ENCODE measurements at places on chromosomes 3 and 15.

DNA sequence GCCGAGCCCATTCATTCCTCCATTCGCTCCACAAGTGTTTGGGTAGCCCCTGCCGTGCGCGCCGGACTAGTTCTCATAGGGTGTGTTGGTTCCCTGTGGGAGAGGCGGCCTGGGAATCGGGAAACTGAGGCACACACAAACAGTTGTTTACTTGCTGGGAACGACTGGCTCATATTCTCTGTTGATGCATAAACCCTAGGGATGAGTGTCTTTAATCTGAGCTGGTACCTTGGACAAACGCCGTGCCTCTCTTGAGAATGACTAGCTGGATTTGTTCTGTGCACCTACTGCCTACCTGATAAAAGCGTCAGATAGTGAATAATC lies 737 bp downstream of the DNAJA4 start:
- DNase-seq: no peak

DNA sequence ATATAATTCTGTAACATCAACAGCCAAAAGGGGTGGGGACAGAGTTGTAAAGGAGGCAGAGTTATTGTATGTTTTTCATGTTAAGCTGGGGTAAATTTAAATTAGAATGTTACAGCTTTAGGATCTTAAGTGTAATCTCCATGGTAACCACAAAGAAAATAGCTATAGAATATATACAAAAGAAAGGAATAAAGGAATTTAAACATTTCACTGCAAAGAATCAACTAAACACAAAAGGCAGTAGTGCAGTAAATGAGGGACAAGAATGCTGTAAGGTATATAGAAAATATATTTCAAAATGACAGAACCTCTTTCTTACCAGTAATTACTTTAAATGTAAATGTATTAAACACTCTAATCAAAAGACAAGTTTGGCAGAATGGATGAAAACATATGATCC lies 361.7 kb downstream of the SLC9A9 start:
- no peak for DNase-seq

GRCh38 chr3:167780214-167780883 lies 44.8 kb downstream of the SERPINI1 start:
- DNase-seq: no peak

DNA sequence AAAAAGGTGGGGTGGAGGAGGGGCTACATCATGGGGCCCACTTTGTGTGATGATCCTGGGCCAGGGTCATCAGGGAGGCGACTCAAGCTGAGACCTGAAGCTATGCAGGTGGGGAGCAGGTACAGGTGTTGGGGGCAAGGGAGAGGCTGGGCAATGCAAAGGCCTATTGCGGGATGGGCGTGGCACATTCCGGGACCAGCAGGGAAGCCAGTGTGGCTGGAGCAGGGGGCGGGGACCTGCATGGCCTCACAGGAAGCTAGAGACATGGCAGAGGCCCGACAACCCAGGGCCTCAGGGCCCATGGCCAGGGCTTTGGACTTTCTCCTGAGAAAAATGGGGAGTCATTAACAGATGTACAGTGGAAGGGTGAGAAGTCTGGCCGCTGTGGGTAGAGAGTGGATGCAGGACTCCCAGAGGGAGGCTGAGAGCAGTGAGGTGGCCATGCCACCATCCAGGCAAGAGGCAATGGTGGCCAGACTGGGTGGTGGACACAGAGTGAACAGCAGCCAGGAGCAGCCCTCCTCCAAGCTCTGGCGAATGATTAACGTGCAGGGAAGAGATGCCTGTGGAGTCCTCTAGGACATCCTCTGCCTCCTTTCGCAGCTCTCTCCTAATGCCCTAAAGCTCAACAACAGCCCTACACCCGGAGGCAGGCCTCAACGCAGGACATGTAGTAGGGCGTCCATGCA lies 122.6 kb upstream of the ATP2B2 start:
- no peak for DNase-seq

- no peak for DNase-seq
Measured at GRCh38 chr3:58116985-58117384, 93.8 kb downstream of the DNASE1L3 start.

- no peak for DNase-seq
Measured at GRCh38 chr15:94970802-94971201, 739.4 kb downstream of the MCTP2 start.

DNA sequence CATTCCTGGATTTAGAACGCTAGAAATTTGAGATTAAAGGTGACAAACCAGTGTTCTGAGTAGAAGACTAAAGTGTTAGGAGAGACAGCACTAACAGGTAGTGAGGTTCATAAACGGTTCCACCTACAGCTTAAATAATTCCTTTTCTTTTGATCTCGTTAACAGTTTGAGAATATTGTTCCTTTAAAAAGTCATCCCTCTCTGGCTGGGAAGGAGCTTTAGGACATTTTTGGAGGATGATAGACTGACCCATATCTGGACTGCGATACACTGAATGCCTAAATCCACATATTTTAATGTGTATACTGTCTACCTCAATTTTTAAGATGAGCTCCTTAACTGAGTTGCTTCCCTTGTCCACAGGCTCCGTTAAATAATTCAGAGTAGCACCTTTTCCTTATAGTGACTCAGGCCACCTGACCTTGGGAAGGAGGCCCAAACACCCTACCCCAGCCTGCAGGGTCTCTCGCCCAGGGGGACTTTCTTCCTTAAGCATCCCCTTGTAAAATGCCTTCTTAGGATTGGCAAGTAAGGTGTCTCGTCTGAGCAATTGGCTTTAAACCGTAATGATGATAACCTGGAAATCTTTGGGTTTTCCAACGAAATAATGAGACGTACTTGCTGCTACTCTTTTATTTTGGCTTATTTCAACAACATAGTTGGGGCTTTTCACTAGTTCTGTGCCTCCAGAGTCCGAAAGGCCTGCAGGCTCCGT lies 3.3 kb downstream of the TRIM71 start:
- no peak for DNase-seq

DNA sequence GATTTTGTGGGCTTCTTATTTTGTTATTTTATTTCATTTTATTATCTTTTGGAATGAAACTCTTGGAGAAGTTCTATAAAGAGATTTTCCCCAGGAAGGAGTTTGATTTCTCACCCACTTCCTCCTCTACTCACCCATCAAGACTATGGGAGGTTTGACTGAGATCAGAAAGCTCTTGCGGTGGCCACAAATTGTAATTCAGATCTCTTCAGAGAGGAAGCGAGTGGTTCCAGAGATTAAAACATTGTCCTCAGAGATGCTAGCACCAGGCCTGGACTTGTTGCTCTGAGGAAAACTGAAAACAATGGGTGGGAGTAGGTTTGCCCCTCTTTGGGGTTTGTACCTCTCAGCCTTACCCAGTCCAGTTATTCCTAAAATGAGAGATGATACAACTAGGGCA lies 8.1 kb upstream of the MUC13 start:
- DNase-seq: no peak

GRCh38 chr15:23424111-23424904 lies 22.7 kb downstream of the GOLGA6L2 start:
- no peak for DNase-seq

- no peak for DNase-seq
Measured at GRCh38 chr3:134430950-134431445, 54.8 kb downstream of the ANAPC13 start.

GRCh38 chr3:179421500-179421899 lies 29.8 kb downstream of the GNB4 start:
- peak; percentile 23 for DNase-seq

- no peak for DNase-seq
Measured at GRCh38 chr15:64426845-64427465, 33.4 kb upstream of the ZNF609 start.

GRCh38 chr15:80194186-80194585 lies 41.4 kb downstream of the FAH start:
- no peak for DNase-seq

DNA sequence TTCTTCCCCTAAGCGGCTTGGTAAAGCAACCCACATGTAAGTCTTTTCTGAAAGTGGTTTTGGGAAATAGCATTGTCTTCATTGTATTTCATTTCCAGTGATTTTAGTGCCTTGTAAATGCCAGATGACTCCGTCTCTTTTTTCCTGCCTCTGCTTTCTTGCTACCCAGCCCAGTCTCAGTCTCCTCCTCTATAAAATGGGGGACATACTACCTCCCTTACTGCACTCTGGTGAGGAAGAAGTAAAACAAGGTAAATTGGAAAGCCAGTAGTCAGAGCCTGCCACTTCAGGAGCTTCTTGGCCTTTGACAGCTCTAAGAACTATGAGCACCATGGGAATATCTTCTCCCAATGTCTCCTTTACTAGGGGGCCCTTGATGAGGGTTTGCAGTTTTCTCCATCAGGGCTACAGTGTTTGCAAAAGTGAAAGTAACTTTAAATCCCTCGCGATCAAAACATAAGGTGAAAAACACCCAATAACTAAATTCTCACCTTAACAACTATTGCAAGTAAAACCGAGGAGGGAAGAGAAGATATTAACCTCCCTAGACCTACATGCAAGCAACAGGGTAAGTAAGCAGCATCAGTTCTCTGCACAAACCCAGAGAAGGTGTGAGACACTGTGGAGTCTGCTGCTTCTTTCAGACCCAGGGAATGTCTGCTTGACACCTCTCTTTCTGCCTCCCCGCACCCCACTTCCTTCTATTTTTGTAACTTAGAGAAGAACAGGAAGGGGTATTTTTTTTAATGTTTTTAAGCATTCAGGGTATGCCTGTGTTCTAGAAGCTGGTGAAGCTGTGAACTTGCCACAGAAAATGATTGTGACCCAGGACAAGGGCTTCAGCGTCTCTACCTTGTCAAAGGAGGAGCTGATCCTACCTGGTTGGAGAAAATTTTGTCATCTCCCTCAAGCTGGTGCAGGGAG lies 159.1 kb upstream of the EOMES start:
- DNase-seq: no peak

DNA sequence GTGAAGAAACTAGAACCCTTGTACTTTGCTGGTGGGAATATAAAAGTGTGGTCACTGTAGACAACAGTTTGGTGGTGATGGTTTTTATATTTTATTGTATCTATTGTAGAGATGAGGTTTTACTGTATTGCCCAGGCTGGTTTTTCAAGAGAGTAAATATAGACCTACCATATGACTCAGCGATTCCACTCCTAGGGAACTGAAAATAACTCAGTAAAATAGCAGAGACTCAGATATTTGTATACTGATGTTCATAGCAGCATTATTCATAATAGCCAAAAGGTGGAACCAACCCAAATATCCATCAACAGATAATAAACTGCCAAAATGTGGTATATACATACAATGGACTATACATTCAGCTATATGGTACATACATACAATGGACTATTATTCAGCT lies 68.8 kb upstream of the IL12A start:
- DNase-seq: no peak

GRCh38 chr3:39318301-39318700 lies 11.2 kb upstream of the CCR8 start:
- DNase-seq: no peak

DNA sequence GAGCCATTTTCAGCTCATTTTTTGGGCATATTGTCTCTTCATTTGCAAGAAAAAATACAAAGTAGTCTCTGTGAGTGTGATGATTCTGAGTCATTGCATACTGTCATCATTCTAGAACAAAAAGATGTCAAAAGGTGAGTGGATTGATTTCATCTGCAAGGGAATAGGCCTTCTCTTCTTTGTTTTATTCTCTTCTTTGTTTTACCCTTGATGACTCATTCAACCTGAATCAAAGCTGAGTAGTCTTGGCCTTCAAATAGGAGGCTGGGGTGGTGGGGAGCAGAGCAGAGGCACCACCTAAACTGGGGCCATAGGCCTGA lies 25.4 kb downstream of the CYP19A1 start:
- no peak for DNase-seq

- no peak for DNase-seq
Measured at GRCh38 chr15:66765478-66766281, 63.6 kb downstream of the SMAD6 start.

DNA sequence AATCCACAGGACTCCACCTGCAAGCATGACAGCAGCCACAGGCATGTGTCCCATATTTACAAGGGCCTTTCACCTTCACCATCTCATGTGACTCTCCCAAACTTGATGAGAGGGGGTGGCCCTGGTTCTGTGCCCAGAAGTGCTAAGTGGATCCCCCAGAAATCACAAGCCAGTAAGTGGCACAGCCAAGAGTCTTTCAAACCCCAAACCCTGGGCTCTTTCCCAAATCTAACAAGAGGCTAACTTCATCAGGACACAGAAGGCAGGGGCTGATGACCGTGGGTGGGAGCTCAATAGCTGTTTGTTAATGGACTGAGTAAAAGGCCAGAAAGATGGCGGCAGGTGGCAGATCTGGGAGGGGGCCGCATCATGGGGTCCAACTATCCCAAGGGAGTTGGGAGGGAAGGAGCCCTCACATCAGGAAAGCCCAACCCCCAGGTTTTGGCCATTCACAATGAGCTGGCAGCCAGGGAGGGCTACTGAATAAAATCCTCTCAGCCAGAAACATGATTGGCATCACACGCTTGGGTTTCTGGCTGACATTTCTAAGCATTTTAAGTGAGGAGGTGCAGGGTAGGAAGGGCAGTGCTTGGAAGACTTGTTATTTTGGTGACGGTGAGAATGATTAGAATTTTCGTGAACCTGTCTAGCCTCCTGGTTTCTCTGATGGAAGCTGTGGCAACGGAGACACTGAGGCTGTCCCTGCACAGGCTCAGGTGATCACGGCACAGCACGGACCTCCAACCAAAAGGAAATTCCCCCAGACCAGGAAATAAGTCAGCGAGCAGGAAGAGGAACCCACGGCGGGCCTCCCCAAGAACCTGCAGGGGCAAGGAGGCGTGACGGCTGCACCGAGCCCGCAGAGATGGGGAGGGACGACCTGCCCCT lies 109.3 kb downstream of the OXNAD1 start:
- DNase-seq: no peak

- no peak for DNase-seq
Measured at GRCh38 chr15:65369651-65370050, 8.2 kb downstream of the IGDCC3 start.

- DNase-seq: no peak
Measured at GRCh38 chr3:108293858-108294257, 2.5 kb upstream of the HHLA2 start.
